Posterior cingulate gyrus (tissue), 11 donors: ENCODE measurements at places on chromosomes 2 and 18.

GRCh38 chr18:73232933-73233332 is 365.1 kb upstream of the NETO1 start:
- no peak for DNase-seq

DNA sequence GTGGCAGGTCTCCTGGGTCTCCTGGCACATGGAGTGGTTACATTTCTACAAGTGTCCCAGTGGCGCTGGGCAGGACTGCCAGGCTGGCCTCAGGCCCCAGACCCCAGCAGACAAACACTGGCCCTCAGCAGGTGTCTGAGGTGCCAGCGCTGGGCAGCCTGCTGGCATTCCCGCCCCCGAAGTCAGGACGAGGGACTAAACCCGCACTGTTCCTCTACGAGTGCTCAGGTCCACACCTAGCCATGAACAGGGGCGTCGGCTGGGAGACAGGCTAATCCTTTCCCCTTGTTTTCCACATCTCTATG is 12.8 kb downstream of the SNED1 start:
- no peak for DNase-seq

GRCh38 chr2:52145005-52145404 is 1113.1 kb upstream of the NRXN1 start:
- DNase-seq = no peak

DNA sequence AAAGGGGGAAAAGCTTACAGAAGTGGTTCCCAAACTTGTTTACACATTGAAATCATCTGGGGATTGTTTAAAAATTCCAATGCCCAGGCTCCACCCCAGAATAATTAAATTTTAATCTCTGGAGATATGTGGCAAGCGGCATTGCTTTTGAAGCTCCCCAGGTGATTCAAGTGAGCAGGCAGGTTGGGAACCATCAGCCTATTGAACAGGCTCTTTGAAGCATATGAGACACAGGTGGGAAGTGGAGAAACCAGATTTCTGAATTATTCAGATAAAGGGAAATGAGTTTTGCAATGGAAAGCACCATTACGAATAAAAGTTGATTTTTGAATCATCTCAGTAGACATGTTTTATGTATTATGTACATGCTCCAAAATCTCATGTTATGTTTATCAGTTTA is 57.6 kb upstream of the NOSTRIN start:
- no peak for DNase-seq

- no peak for DNase-seq
These were observed 50.4 kb upstream of the SMIM21 start for GRCh38 chr18:75477900-75478299.

- no peak for DNase-seq
These were observed 46.0 kb upstream of the RMND5A start for GRCh38 chr2:86673986-86674670.

DNA sequence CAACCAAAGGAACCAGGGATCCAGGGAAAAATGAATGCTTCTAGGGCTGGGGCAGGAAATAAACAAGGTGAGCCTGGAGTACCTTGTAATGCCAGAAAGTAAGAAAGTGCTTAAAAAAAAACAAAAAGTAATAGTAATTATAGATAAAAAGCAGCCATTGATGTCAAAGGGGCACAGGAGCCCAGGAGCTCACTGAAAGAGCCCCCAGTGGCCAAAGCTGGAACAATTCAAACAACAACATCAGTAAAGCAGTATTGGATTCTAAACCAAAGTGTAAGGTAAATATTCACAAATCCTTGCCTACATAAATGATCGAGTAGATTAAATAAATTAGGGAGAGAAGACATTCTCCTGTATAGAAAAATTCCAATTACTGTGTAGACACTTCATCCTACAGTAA is 114.3 kb upstream of the ARL4C start:
- no peak for DNase-seq

GRCh38 chr2:217685255-217685605 is 317.6 kb downstream of the TNS1 start:
- no peak for DNase-seq

DNA sequence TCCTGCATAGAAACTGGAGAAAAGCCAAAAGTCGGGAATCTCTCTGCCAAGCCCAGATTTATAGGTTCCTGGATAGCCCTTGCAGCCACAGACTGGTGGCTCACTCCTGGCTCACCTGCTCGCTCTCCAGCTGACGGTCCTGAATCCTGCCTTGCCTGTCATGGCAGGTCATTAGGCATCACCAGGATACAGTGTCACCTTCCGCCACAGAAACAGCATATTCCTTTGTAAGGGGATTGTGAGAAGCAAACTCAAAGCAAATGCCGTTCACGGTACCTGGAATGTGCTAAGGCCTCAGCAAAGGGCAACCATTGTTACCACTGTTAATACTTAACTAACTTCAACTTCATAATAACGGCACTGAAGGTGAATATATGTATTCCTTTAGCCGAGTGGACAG is 57.1 kb upstream of the GPR45 start:
- no peak for DNase-seq

DNA sequence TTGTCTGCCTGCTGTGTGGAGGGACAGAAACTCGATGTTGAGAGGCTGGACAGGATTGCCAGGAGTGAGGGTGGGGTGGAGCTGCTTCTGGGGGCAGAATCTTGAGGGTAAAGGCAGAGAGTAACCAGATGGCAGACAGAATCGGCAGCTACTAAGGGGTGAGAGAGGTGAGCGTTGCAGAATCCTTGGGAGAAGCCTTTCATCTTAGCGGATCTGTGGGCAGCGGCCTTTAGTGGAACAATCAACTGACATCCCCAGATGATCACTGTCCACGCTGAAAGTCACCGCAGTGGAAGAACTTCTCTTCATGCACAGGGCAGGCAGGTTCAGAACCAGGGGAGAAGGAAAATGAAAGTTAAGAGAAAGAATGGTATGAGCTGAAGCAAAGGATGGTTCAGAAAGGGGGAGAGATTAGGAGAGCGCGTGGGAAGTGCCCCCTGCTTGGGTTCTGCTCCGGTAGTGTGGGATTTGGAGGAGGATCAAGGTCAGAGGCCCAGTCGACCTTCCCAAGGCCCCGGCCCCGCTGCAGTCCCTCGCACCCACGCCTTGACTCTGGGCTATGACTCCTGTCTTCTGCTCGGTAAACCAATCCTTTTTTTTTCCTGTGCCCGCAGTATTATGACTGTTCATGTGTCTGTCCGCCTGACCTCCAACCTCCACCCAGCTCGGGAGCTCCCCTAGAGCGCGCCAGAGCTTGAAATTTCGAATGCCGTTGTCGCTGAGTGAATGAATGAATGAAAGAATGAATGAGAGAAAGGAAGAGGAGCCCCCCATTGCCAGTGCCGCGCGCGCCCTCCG is 584 bp downstream of the BOLA3 start:
- no peak for DNase-seq

DNA sequence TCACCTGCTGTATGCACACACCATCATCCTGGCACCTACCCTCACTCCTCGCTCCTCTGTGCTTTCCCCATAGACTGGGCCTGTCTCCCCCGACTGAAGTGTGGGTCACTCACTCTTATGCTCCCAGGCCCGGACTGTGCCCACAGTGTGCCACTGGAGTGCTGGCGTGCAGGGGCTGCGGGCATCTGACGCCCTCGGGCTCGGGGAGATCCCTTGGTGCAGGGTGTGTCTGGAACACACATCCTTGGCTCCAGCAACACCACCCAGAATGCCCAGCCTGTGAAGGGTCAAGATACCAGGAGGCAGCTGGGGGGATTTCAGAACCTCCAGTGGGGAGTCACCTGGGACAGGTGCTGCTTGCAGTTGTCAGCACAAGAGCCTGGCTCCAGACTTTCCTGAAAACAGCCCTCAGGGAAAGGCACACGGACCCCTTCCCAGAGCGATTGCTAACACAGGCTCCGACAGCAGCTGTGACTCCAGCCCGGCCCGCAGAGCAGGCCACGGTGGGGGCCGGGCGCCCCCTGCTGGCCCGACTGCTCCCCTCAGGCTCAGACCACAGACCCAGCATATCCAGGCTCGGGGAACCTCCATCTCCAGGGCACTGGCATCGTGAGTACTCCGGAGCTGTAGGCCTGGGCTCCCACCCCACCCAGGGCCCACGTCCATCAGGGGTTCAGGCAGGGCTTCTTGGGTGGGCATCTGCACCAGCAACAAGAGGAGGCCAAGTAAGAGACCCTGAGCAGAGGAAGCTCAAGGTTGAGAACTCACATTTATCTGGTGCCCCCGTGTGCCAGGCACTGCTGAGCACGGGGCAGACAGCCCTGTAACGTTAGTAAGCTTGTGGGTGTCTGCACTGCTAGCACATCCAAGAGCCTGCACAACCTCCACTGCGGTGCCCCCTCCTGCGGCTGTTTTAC is 8.6 kb downstream of the HS1BP3 start:
- DNase-seq = peak; percentile 78

- peak; percentile 58 for DNase-seq
These were observed 21.1 kb downstream of the PER2 start for GRCh38 chr2:238267341-238267710.

GRCh38 chr2:241002275-241003046 is 4.0 kb downstream of the SNED1 start:
- no peak for DNase-seq

DNA sequence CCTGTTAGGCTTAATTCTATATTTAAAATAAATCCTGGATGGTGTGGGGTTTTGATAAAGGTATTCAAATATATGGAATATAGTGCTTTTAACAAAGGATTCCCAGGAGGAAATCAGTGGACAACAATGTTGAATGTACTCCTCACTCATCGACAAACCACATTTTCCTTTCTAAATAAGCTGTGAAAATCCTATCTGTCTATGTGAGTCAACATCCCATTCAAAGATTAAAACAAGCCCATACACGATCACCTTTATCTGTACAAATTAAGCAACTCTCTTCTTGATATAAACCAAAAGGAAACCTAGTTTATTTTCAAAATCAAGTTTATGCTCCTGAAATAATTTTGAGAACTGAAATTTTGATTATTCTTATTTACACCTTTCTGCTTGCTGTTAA is 153.4 kb downstream of the ERBB4 start:
- DNase-seq = no peak

DNA sequence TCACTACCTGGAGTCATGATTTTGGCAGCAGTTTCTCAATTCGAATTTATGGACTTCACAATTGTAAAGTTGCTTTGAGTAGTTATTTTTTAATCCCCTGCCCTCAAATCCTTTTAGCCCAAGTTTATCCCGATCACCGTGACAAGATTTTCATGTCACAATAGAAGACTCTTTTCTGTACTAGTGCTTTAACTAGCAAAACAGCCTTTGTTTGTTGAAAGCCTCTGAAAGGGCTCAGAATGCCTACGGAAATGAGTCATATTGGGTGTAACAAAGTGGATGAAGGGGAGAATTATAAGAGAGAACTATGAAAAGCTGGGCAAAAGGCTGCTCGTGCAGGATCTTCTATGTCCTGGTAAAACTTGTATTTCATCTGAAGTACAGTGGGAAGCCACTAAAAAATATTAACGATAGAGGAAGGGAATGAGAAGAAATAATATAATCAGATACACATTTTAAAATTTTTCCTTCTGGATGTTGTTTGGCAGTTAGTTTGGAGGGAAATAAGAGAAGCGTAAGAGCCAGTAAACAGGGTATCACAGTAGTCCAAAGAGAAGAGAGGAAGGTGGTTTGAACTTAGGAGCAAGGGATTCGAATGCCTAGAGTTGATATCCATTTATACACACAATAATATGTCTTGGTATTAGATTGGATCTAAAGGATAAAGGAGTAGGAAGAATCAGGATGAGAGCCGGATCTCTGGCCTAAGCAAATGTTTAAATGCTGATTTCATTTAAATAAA is 114.9 kb downstream of the GALNT13 start:
- no peak for DNase-seq

- DNase-seq = no peak
These were observed 42.1 kb downstream of the DDX18 start for GRCh38 chr2:117856415-117857210.

- no peak for DNase-seq
These were observed 55.3 kb upstream of the HK2 start for GRCh38 chr2:74778381-74779264.

DNA sequence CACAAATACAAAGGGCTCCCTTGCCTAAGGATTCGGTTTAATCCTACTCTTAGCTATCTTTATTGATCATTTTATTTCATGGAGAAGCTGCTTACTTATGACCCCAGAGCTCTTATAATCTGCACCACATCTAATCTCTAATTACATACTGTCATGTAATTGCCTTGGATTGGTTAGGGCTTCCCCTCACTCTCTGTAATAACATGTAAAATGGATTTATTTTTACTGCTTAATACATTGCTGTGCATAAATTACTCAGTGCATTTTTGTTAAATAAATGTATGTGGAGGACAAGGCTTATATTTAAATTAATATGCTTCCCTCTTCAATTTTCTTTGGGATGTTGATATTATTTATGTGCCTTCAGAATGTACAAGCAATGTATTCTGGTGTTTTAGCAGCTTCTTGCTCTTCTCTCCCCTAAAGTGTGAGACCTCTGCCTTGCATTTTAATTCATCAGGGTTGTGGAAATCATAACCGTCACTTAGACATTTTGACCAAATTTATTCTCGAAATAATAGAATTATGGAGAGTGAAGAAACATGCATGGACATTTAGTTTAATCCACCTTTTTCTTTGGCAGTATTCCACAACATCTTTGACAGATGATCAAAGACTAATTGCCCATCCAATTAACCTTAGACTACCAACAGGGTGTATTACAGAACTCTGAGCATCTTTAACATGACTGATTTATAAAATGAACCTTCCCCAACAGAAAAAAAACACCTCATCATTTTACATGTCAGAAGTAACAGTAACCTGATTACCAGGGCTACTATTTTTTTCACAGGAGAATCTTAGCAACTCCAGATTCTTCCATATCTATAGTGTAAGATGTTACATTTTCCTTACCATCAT is 692.6 kb downstream of the LRRTM4 start:
- no peak for DNase-seq

DNA sequence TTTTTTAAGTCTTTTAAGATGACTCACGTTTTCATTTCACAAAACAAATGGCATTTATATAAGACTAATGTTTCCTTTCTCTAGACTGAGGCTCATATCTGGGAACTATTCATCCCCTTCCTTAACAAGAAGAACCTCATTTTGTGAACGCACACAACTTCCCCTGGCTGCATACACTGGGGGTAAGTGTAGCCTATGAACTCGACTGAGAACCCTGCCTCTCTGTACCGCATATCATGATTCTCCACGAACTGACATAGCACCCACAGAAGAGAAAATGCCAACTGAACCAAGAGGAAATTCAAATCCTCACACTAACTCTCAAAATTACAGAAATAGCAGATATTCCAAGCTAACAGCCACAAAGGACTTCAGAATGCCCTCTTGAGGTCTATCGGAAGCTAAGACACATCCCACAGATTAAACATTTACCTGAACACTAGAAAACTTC is 236.7 kb downstream of the TCF4 start:
- no peak for DNase-seq

DNA sequence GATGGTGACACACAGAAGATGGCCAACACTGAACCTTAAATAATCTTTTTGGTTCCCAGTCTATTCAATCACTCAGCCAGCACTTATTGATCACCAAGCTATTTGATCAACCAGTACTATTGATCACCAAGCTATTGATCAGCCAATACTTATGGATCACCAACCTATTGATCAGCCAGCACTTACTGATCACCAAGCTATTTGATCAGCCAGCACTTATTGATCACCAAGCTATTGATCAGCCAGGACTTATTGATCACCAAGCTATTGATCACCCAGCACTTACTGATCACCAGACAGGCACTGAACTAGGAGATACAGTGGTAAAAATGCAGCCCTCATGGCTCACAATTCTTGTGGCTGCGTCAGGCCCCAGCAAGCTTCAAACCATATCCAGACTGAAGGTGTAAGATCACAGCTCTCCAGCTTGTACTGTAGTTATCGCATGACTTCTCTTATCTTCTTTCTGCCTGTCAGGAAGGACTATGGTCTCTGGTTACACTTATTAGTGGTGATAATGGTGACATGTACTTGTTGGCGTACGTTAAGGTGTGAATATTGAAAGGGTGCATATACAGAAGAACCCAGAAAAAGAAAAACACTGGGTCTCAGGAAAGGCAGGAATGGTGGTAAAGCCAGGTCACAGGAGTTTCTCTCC is 18.4 kb upstream of the B3GNT2 start:
- no peak for DNase-seq
